Cortex of kidney (tissue), 1 donor: ENCODE measurements at places on chromosomes 1 and 21.

DNA sequence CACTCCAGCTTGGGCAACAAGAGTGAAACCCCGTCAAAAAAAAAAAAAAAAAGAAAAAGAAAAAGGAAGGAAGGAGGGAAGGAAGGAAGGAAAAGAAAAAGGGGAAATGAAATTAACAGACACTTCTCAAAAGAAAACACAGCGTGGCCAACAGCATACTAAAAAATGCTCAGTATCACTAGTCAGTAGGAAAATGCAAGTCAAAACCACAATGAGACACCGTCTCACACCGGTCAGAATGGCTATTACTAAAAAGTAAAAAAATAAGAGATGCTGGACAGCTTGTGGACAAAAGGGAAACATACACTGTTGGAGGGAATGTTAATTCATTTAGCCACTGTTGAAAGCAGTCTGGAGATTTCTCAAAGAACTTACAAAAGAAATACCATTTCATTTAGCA is 369.5 kb upstream of the BRINP3 start:
- no peak for DNase-seq

DNA sequence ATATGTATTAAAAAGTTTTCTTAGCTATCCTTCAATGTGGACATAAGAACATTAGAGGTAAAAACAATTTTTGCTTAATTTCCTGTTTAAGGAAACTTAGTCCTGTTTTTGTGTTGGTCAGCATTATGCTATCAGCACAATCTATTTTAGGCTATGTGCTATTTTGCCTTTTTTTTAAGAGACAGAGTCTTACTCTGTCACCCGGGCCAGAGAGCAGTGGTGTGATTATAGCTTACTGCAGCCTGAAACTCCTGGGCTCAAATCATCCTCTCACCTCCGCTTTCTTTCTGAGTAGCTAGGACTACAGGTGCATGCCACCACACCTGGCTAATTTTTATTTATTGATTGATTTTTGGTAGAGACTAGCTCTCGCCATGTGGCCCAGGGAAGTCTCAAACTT is 199.1 kb upstream of the TMPRSS15 start:
- no peak for DNase-seq

GRCh38 chr1:46248122-46248920 is 758 bp downstream of the RAD54L start:
- DNase-seq, result no peak

- DNase-seq, result no peak
Observed at GRCh38 chr1:207221934-207222351, 99.5 kb upstream of the CD55 start.

DNA sequence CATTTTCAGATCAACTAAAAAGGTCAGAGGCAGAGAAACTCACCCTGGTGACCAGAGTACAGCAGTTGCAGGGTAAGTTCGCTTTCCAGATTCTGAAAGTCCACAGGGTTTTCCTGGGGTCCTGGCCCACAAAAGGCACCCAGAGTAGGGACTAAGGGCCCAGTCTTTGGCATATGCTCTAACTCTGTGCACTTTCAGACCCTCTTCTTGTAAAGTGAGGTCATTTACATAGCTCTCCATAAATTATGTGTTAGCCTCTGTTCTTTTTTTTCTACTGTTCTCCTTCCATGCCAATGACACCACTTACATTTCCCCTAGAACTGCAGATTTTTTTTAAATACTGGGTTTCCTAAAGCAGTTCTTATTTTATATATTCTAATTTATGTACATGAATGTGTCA is 6.3 kb downstream of the C1orf74 start:
- DNase-seq, result no peak

- DNase-seq, result no peak
Observed at GRCh38 chr1:47405697-47406096, 10.4 kb upstream of the FOXE3 start.

DNA sequence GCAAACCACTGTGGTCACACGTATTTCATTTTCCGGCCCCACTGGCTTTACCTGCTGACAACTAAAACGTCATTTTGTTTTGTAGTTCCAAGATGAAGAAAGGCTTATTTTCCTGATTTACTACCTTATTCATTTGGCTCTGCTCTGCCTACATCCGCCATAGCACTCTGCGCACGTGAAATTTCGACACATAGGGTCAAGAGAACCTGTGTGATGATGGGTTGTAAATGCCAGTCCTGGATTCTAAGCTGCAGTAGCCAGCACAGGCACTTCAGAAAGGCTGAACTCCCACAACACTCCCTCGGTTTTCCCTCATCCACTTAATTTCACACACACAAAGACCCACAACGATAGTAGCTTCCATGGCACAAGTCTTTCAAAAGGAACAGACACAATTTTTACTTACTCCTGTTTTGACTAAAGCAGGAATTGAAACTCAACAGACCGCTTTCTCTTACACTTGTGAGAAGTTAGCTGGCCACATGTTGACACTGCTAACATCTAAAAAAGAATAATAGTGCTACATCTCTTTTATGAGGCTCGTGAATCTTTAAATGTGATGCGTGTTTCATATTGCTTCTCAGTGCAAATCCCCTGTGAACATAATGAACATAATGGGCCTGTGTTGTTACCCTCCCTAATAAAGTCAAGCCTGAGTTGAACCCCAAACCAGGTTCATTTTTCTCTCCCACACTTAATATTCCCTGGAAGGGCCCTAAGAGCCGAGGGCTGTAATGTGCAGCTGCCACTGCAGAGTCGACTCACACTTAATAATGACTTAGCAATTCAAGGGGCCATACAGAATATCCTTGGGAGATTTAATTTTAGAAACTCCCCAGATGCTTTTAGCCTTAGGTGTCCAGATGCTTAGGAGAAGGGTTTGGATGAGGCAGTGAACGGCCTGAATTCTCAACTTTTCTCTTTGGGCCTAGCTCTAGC is 1.5 kb upstream of the RUNX1 start:
- no peak for DNase-seq

DNA sequence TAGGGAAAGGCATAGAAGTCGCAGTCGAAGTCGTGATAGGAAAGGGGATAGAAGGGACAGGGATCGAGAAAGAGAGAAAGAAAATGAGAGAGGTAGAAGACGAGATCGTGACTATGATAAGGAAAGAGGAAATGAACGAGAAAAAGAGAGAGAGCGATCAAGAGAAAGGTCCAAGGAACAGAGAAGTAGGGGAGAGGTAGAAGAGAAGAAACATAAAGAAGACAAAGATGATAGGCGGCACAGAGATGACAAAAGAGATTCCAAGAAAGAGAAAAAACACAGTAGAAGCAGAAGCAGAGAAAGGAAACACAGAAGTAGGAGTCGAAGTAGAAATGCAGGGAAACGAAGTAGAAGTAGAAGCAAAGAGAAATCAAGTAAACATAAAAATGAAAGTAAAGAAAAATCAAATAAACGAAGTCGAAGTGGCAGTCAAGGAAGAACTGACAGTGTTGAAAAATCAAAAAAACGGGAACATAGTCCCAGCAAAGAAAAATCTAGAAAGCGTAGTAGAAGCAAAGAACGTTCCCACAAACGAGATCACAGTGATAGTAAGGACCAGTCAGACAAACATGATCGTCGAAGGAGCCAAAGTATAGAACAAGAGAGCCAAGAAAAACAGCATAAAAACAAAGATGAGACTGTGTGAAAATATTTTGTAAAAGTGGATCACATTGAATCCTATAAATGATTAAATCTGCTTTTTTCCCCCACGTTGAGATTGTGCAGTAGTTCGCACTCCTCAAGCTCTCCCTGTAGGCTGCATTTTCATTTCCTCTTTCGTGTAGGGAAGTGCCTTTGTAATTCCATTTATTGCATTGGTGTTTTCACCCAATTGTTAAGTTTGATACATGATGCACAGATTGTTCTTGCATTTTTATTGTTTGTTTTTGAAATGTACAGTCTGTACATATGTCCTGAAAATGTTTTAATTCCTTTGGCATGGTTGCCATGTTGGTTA is 7.5 kb downstream of the PRPF38B start:
- DNase-seq, result no peak

DNA sequence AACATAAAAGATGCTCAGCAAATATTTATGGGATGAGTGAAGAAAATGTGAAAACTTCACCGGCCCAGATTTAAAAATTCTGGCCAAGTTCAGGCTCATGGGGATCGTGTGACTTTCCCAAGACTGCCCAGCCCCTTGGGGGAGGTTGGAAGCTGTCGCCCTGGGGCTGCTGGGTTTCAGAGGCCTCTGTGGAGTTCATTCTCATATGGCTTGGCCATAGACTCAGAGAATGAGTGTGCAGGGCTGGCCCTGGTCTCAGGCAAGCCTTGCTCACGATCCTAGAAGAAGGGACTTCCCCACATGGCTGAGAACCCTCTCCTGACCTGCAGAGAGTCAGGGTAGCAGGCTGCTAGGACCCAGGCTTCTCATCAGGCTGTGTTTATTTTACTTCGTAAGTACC is 24.6 kb downstream of the PADI2 start:
- DNase-seq, result no peak

DNA sequence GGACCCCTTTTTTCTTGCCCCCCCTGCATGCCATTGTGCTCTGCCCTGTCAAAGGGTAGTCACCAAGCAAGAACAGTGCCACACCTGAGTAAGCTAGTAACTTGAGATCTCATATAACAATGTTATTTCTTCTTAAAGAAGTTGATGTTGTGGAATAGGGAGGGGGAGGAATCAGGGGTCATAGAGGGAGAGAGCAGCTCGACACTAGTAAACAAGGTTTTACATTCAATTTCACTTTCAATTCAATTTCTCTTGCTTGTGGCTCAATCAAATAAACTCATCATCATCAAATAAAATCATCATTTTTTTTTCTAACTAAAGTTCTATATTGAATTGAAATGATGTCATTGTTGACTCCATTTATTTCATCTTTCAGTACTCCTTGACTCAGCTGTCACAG is 106.4 kb downstream of the CRB1 start:
- DNase-seq, result no peak

DNA sequence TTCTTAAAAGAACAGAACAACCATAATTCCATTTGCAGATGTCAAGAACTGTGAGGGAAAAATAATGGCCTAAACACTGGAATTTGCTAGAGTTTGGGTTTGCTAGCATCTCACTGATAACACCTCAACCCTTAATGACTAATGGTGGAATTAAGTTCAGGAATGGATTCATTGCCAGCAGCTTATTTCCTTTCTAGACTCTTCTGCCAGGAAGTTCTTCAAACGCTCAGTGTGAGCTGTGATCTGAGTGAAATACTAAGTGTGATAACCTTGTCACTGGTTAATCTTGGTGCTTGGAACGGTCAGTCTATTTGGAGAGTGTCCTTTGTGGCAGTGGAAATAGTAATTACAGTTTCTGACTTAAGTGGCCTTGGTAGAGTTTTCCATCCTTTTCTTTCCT is 21.6 kb upstream of the PLEKHM2 start:
- no peak for DNase-seq

GRCh38 chr1:166960858-166961474 is 14.4 kb downstream of the ILDR2 start:
- no peak for DNase-seq

GRCh38 chr1:26787381-26787705 is 407 bp upstream of the PIGV start:
- DNase-seq, result no peak

- no peak for DNase-seq
Observed at GRCh38 chr1:54838565-54839180, 37.5 kb upstream of the TTC22 start.

DNA sequence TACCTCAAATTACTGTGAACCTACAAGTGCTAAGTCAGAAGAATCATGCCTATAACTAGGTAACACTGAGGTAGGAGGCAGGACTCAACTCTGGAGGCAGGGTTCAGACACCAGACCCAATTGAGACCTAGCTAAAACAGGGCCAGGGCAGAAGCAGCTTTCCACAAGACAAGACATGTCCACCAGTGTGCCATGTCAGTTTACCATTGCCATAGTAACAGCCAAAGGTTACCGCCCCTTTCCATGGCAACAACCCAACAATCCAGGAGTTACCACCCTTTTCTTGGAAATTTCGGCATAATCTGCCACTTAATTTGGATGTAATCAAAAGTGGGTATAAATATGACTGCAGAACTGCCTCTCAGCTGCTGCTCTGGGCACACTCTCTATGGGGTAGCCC is 432.3 kb downstream of the DPYD start:
- DNase-seq, result no peak

DNA sequence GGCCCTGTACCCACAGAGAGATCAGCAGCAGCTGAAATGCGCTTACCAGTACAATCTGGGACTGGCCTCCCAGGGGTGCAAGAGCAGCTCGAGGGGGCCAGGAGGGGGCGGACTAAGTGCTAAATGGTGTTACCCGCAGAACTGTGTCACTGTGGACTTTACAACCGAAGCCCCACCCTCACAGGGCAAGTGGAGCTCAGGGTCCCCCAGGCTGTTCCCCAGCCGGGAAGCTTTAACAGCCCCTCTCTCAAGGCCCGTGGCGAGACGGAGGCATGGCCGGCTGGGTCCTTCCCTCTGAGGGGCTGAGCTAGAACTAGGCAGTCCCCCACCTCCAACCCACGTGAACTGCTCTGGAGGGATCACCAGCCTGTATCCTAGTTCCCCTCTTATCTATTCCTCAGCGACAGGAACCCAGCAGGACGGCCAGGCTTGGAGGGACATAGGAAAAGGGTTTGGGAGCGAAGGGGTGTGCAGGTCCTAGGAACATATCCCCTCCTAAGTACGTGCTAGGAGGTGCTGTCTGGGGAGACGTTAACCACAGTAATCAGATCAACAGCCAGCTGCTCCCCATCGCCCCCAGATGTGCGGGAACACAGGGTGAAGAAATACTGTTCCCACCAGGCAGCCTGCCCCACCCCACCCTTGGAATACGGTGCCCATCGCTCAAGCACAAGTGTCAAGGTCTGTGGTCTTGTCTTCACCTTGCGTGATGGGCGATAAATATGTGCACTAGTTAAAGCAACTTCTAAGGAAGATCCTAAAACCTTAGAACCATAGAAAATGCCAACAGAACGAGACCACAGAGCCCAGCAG is 24.4 kb downstream of the ZBTB17 start:
- no peak for DNase-seq

GRCh38 chr1:115179397-115180079 is 90.2 kb upstream of the TSPAN2 start:
- DNase-seq, result no peak

DNA sequence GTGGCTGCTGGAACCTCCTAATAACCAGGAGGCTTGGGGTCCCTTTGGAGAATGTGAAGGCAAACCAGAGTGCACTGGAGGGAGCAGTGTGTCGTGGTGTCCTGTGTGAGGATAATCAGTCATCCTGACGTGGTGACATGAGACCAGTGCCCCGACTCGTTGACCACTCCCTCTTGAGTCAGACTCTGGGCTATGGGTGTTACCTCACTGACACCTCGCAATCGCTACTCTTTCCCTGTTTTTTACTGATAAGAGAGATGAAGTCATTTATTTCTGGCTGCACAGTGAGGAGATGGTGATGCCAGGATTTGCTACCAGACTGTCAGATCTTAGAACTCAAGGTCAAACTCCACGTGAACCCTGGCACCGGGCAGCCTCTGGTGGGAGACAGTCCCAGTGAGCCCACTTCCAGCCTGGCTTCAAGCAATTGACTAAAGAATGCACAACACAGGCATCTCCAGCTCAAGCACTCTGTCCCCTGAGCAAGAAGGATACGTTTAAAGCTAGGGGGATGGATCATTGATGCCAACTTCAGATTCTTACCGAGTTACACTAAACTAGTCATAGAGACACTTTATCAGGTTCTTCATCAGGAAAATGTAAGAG is 30.3 kb downstream of the UBASH3A start:
- DNase-seq, result no peak
